ENCODE measurements at places on chromosomes 4 and X.

DNA sequence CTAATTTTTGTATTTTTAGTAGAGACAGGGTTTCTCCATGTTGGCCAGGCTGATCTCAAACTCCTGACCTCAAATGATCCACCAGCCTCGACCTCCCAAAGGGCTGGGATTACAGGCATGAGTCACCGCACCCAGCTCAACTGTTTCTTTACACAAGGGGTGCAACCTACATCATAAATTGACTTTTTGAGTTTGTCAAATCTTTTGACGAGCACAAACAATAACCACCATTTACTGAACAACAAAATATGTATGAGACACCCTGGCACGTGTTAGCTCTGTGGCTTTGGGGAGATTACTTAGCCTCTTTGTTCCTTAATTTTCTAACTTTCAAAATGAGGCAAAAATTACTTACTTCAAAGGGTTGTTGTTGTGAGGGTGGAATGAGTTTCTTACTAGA, 23.5 kb upstream of the SLC34A2 start:
- DNase-seq, result no peak

DNA sequence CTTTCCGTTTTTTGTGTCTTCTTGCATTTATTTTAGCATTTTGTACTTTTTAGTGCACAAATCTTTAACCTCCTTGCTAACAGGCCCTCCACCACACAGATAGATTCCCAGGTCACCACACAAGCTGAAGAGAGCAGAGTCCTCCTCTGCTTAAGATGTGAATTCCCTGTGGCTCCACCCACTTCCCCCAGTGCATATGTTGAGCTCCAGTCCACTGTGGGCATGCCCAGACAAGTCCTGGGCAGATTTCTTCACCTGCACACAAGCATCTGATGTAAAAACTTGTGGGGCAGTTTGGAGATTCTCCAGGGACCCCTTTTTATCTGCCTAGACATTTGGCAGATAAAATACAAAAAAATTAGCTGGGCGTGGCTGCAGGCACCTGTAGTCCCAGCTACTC, 19.8 kb upstream of the PASD1 start:
- peak; percentile 24 for DNase-seq

- DNase-seq, result peak; percentile 82
These were observed 192.1 kb downstream of the SPRY1 start for GRCh38 chr4:123588631-123589241.

DNA sequence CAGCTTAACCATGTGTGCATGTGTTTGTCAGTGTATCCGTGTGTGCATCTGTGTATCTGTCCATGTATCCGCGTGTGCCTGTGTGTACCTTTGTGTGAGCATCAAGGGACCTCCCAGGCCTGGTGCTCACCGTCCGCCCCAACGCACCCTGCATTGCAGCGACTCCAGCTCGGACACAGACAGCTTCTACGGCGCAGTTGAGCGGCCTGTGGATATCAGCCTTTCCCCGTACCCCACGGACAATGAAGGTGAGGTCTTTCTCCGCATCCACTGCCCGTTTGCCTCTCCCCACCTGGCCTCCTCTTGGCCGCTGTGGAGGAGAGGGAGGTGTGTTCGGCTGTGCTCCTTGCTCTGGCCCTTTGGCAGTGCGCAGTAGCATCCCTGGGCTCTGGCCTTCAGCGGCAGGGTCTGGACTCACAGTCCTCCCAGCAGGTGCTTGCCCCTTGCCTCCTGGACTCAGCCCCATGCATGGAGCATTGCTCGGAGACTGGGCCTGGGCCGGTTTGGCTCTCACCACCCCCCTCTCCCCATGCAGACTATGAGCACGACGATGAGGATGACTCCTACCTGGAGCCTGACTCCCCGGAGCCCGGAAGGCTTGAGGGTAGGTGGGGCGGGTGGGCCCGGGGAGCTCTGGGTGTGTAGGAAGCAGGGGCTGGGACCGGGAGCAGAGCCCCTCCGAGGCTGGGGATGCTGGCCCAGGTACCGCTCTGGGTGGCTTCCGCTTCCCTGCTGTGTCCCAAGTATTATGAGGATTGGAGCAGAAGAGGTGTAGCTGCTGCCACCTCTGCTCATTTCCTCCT, 16.4 kb upstream of the ADD1 start:
- no peak for DNase-seq

DNA sequence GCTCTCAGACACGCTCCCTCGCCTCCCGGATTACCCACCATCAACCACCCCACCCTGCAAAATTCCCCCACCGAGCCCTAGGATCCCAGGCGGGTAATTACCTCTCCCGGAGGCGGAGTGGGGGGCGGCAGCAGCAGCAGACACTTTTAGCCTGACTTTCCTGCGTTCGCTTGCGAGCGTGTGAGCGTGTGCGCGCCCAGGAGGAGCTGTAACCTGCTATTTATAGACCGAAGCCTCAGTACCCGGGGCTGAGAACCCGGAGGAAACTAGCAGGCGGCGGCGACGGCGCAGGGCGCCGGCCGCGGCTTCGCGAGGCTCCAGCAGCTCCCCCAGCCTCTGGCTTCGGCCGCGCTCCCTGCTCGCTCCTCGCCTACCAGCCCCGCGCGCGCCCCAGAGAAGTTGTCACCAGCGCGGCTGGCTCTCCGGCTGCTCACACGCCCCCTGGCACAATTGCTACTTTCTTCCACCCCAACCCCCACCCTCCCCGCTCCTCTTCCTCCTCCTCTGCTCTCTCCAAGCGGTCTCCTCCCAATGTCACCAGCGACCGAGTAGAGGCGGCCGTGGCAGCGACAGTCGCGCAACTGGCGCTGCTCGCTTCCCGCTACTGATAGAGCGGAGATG, at the start of gene INPP4B:
INPP4B (minus strand) TSS at position 194 of the 621 bp plus-strand sequence.
- DNase-seq, result peak; percentile 71

GRCh38 chrX:82961129-82961528, 547.0 kb upstream of the POU3F4 start:
- peak; percentile 46 for DNase-seq

DNA sequence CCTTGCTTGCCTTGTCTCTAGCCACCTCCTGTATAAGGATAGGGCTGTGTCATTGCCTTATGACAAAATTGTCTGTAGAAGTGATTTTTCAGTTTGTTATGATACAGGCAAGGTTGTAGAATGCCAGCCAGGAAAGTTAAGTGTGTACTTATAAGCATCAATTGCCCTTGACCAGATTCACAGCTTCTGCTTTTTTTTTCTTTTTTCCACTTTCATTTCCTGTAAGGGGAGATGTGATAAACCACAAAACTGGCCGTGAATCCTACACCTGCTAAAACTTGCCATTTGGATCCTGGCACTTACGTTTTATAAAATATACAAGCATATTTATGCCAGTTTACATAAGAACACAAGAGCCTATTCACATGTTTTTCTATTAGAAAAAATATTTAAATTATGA, 35.0 kb upstream of the BMPR1B start:
- DNase-seq, result peak; percentile 62

GRCh38 chrX:16125520-16126149, 2.3 kb downstream of the GRPR start:
- DNase-seq, result peak; percentile 29

- DNase-seq, result no peak
These were observed 53.0 kb downstream of the MSN start for GRCh38 chrX:65720381-65720964.

DNA sequence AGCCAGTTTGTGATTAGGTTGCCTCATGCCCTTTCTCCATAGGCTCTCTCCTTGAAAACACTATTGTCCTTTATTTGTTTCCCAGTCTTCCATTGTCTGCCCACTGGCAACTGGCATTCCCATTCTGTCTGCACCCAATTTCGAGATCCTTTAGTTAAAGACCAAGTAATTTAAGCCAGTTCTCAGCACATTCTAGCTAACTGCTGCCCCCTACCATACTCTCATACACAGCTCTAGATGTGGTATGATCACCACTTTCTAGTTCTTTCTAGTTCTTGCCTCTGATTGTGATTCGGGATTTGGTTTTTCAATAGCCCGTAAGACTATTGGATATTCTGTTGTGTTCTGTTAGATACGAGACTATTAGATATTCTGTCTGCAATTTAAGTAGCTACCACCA, 135.8 kb upstream of the TRPC5 start:
- no peak for DNase-seq

DNA sequence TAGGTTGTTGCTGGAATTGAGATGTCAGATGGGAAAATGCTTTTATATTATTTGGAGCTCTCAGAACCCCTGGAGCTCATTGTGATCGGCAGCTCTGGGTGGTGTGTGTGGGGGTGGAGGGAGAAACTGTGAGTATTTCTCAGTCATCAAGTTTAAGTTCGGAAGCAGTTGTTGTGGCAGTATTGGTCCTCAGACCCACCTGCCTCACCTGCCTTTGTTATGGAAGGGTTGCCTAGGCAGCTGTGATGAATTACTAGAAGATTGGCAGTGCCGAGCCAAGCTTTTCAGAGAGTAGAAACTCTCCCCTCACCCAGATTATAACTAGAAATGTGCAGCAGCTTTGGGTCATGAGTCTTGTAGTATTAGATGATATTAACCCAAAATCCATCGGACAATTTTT, 9.5 kb downstream of the IGSF1 start:
- DNase-seq, result no peak

- no peak for DNase-seq
These were observed 30.6 kb upstream of the ANTXR2 start for GRCh38 chr4:80103629-80104028.

DNA sequence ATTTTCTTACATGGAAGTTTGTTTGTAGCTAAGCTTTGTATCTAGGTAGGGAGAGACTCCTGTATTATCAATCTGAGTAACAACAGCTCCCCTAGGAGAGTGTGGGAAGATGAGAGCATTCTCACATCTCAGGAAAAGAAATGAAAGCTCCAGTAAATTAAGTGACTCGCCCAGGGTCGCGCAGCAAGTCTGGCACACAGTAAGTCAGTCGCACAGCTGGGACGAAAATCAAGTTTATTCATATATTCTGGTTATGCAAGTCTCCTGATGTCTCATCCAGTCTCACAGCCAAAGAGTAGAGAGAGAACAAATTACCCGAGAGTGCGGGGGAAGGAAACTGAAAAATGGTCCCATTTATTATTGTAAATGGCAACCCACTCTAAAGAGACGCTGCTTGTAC, 216.1 kb downstream of the STK32B start:
- DNase-seq, result no peak

GRCh38 chr4:140180577-140180976, 26.6 kb upstream of the MAML3 start:
- no peak for DNase-seq

DNA sequence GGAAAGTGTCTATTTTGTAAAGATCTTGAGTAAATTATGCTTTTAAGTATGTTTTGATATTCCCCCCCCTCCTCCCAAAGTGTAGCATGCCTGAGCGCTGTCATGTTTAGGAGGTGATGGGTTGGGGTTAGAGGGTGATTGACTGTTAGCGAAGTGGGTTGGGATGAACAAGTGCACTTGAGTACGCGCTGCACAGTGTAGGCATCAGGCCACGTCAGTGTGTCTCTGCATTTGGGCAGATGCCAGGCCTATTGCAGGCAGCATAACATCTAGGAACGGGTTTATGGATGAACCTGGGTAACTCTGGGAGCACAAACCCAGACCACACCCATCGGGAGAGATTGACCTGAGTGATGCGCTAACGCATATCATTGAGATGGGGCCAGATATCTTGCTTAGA, 111.2 kb downstream of the TBL1X start:
- no peak for DNase-seq

GRCh38 chrX:136829413-136829812, 48.7 kb upstream of the ARHGEF6 start:
- no peak for DNase-seq

DNA sequence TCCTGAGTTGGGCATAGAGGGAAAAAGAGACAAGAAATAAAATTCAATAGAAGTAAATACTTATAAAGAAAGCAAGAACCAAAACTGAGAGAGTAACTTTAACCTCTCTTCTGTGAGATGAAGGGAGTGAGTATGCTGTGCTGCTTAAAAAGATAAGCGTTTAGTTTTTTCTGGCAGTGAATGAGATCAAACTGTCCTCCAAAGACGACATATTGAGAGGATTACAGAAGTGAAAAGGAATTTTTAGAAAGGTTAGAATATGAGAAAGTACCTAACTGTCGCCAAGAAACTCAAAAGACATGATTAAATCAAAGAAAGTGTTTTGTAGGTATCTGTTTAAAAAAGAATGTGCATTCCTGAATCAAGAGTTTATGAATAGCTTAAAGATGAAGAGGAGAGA, 16.0 kb downstream of the GAB1 start:
- DNase-seq, result no peak

DNA sequence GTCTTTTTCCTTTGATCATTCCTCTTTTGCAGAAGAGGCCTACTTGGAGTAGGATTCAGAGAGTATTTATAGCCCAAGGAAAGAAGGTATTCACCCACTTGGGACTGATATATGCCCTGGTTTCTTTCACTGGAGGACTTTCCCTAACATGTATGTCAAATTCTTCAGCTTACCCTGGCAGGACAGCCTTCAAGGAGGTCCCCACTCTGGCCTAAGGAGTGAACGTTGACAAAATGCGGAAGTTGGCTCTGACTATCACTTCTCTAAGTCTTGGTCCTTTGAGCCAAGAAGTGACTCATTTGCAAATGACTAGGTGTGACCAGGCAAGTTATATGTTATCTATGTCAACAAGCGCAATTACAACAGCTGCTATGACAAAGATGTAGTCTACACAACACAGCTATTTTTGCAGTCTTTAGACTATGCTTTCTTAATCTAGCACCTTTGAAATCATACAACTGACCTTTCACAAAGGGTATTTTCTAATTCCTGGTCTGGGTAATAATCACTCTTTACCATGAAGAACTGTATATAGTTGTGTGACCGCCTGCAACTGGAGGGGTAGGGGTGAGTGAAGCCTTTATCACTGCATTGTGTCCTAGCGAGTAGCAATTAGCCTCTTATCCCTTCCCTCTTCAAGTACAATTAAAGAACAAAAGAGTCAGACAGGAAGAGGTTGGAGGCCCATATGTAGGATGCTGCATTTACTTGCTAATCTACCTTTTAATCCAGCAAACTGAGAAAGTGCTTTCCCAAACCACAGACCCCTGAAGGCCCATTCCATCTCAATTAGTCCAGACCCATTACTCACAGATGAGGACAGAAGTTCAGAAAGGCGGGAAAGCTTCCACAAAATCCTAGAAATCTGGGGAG, 50.1 kb downstream of the RASGEF1B start:
- DNase-seq, result no peak

GRCh38 chrX:3820167-3820566, 106.7 kb upstream of the PRKX start:
- DNase-seq, result no peak

DNA sequence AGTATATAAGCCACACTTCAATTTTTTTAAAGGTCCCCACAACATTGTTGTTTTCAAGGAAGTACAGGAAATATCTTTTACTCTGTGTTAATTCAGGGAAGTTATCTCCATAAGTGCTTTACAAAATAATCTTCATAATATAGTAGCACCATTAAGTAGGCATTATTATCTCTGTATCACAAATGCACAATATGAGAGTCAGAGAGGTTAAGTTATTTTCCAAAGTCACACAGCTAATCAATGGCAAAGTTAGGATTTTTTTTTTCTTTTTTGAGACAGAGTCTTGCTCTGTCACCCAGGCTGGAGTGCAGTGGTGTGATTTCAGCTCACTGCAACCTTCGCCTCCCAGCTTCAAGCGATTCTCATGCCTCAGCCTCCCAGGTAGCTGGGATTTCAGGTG, 35.1 kb upstream of the PI4K2B start:
- DNase-seq, result no peak

- DNase-seq, result peak; percentile 57
These were observed 25.8 kb downstream of the CRMP1 start for GRCh38 chr4:5866841-5867813.
